Endothelial cell (in vitro differentiated cells): ENCODE measurements at places on chromosomes 7 and 10.
A peak's percentile ranks its signal among the peaks of the same experiment; 100 is the strongest.

GRCh38 chr7:14751461-14751860 is 151.1 kb downstream of the DGKB start:
- DNase-seq, result no peak

- no peak for DNase-seq
Observed at GRCh38 chr10:97573672-97574071, 1.1 kb downstream of the ANKRD2 start.

DNA sequence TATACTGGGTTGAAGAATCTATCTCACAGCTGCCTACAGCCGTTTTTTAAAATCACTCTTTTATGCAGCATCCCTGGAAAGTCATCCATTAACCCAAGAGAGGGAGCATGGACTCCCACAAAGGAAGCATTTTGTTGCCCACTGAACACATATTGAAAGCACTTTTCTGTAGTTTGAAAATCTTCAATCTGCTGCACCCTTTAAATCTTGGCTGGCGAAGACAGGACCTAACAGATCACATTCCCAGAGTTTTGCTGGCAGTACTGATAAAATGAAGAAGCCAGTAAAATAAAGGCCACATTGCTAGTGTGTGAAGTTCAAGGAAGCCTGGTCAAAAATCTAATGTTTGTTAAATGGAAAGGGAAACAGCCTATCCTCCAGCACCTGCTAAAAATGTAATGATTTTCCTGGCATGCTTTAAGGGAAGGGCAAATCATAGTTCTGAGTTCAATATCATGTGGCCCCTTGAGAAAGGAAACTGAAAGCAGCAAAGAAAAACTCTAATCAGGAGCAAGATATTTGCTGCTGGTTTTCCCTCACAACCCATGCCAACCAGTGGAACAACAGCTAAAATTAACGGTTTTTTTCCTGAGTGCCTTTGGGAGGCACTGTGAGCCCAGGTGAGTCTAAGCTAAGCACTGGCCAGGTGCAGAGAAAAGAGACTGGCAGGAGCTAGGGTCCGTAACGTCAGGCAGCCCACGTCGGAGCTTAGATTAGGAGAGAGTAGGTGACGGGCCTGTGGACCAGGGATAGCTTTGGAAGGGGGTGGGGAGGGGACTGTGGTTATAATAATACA is 97.9 kb upstream of the PALS2 start:
- no peak for DNase-seq

- no peak for DNase-seq
Observed at GRCh38 chr10:117170244-117170643, 27.0 kb upstream of the KCNK18 start.

DNA sequence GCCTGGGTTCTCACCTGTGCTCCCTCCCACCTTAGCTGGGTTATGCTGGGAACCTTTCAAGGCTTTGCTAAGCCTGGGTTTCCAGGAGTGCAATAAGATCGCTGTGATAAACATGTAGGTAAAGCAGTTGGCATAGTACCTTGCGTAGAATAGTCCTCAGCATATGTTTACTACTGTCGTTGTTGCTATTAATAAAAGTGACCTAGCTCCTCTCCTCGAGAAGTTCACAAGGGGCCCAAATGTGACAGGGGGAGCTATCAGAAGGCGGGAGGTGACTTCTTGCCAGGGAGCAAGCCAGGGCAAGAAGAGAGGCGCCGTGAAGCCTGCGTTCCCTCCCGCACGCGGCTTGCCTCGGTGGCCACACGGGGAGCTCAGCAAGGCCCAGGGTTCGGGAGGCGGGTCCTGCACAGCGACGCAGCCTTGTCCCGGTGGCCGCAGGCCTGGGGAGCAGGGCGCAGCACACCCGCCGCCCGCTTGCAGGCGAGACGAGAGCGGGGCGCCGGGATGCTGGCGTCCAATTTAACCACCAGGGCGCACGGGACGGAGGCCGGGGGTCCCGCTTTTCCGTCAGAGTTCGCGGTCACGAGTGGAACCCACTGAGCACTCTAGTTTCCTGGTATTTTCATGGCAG is 106.2 kb downstream of the SNX10 start:
- DNase-seq, result peak; percentile 60

- DNase-seq, result no peak
Observed at GRCh38 chr10:72095195-72095594, 6.8 kb upstream of the SPOCK2 start.

DNA sequence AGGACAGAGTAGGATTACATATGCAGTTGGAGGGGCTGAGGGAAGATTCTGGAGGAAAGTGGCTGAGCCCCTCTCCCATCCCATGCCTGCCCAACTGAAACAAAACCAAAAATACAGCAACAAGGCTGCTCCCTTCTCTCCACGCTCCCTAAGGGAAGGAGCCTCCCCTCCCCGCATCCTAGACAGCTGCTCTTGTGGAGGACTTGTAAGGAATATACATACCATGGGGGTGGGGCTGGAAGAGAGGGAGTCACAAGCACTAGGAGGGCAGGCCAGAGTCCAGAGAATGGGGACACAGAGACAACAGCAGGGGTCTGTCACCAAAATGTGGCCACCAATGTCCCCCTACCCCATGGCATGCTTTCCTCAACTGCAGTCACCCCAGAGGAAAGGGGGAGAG is 13.2 kb downstream of the LDB1 start:
- DNase-seq, result no peak

DNA sequence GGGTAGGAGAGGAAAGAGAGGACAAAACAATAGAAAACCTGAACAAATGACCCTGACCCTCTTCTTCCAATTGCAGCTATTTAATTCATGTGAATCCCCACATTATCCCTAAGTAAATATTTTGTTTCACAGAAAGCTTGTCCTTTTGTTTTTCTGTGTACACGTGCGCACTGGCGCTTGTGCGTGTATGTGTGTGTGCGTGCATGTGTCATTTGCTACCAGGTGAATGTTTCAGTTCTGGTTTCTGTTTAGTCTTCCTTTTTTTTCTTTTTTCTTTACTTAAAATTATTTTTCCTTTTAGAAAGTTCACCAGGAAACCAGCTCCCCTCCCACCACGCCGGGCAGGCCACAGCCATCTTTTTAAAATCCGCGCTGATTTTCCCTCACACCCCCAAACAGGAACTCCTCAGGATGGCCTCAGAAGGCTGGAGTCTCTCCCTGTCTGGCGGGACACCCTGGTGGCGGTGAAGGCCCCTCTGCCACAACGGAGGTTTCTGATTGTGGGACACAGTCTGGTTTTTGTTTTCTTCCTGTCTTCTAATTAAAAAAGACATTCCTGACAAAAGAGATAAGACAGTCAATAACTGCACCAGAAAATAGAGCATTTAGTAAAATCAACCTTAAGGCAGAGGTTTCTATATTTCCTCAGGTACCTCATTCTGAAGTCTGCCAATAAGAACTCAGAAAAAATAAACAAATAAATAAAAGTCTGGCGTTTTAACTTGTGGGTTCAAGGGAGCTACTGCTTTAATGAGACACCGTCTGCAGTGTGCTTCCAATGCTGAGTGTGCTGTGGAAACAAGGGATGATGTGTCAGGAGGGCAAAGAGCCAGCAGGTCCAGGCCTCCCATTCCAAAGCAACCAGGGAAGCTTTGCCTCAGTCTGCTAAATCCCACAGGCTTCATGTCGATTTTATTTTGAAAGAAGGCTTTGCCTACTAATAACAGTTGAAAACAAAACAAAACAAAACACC is 17.4 kb downstream of the IRF5 start:
- no peak for DNase-seq

- DNase-seq, result no peak
Observed at GRCh38 chr7:93262535-93262934, 30.4 kb downstream of the VPS50 start.
